ENCODE measurements at places on chromosomes 5 and 9.

GRCh38 chr9:92717201-92718085, 47.2 kb downstream of the BICD2 start:
- no peak for DNase-seq

GRCh38 chr5:147055089-147055826, 176.7 kb upstream of the PPP2R2B start:
- DNase-seq, result no peak

GRCh38 chr9:134497283-134497860, 144.2 kb upstream of the COL5A1 start:
- DNase-seq, result no peak

GRCh38 chr9:123654218-123654993, 275.5 kb downstream of the DENND1A start:
- no peak for DNase-seq

DNA sequence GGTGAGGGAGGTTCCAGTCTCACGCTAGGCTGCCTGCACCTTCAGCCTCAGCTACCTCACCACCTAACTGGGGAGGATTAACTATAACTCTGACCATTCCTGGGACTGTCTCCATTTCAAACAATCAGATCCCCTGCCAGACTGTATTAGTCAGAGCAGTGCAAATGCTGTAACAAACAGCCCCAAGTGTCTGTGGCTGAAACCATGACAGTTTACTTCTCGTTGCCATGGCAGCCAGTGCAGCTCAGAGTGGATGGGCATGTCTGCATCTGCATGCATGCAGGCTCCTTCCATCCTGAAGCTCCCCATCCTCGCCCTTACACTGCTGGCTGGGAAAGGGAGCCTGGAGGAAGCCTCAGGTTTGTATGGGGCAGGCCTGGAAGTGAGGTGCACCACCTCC, 86.7 kb downstream of the KCNIP1 start:
- DNase-seq, result no peak

- DNase-seq, result no peak
Observed at GRCh38 chr5:123907349-123907748, 395.4 kb downstream of the CSNK1G3 start.

GRCh38 chr5:2797160-2797559, 45.7 kb upstream of the IRX2 start:
- DNase-seq, result no peak

GRCh38 chr5:31133488-31133887, 60.0 kb upstream of the CDH6 start:
- DNase-seq, result no peak

- no peak for DNase-seq
Observed at GRCh38 chr9:109328978-109329637, 8.2 kb upstream of the EPB41L4B start.

DNA sequence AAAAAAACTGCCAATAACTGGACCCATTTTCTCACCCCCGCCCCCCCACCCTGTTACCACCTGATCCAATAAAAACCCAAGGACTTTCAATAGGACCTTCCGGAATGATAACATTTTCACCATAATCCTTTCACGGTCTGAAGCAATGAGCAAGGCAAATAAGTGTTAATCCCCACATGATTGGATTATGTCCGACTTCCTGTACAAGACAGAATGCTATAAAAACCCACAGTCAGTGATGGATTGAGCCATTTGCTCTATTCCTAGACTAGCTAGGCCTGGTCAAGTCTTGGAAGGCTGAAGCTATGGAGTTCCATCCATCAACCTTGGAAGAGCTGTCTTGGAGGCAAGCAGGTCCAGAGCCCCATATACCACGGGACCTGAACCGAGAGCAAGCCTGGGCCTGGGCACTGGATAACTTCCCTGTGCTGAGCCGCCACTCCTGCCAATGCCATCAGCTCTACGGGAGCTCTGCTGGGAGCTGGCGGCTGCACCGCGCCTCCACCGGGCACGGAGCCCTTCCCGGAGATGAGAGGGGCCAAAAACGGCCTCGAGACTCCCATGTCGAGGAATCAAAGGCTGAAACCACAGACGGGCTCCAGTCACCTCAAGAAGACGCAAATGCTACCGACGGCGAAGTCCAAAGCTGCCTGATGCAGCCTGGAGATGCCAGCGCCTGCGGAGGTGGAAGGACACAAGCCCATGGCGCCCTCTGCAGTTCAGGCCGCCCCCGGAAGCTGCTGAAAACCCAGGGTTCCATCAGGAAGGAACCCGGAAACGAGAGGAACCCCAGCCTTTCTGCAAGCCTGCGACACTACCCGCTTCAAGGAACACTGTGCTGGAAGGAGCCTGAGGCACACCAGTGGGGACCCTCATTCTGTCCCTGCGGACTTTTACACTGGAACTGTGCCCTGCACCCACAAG, 69.2 kb downstream of the ANXA2R start:
- no peak for DNase-seq

DNA sequence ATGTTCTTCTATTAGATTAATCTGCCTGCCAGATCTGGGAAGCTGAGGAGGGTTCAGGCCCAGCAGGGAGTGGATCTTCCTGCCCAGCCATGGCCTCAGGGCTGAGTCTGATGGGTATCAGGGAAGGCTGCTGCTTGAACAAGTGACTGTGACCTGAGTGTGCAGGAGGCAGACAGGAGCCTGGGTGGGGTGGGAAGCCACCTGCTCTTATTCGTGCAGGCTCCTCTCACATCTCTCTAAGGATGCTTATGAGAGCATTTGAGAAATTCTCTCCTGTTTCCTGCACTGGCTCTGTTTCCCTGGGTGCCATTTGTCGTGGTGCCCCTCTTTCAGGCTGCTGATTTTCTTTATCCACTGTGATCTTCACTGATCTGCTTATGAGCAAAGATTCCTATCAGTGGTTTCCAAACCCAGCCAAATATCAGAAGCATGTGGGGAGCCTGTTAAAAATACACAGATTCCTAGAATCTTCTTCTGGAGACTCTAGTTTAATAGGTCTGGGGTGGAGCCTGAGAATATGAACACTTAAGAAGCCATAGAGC, 2.1 kb downstream of the RGS3 start:
- no peak for DNase-seq

DNA sequence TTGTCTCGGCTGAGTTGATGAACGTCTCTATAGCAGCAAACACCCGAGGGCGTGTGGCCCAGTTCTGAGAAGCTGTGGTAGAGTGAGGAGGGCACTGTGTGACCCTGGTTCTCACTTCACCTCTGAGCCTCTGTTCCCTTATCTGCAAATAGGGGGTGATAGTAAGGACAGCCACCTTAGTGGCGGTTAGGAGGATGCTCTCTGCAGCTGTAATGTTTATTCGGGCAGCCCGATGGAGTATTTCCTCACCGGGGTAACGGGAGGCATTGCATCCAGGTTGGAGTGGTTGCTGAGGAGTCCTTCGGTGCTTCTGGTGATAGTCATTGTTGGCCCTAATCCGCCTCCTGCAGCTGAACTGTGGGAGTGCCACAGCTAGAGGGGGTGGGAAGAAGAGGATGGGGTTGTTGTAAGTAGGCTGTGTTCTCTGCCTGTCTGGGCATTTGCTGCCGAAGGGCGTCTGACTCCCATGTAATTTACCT, 13.9 kb downstream of the PRRC2B start:
- DNase-seq, result no peak

DNA sequence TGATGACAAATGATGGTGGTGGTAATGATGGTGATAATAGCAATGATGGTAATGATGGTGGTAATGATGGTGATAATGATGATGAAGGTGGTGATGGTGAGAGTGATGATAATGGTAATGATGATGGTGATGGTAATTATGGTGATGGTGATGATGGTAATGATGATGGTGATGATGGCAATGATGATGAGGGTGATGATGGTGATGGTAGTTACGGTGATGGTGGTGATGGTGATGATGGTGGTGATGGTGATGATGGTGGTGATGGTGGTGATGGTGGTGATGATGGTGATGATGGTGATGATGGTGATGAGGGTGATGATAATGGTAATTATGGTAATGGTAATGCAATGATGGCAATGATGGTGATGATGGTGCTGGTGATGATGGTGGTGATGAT, 91.1 kb downstream of the DAP start:
- no peak for DNase-seq

- no peak for DNase-seq
Observed at GRCh38 chr9:136007934-136008692, 46.9 kb upstream of the UBAC1 start.

- peak; percentile 14 for DNase-seq
Observed at GRCh38 chr9:20236676-20237075, 385.6 kb downstream of the MLLT3 start.

GRCh38 chr5:101473483-101473882, 570.4 kb upstream of the ST8SIA4 start:
- DNase-seq, result no peak

DNA sequence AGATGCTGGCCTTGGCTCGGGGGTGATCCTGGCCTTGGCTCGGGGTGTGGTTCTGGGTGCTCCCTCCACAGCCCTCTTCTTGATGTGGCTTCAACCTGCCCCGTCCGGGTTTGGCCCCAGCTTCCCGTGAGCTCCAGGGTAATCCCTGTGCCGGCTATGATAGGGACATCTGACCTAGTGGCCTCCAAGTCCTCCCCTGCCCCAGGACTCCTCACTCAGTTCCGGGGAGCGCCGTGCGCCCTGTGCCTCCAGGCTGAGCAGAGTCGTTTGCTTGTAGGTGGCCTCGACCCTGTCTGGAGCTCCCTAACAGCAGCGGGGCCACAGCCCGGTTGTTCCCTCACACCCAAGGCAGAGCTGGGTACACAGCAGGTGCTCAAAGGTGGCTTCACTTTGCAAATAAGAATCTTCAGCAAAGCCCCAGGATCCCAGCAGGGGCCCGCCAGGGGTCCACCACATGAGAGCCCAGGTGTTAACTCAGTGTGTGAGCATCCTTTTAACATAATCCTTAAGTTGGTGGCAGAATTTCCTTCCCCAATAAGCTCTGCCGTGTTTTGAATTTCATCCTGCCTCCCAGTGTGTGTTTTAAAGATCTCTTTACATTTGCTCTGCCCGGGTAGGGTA, 32.3 kb upstream of the CEP72 start:
- DNase-seq, result no peak

DNA sequence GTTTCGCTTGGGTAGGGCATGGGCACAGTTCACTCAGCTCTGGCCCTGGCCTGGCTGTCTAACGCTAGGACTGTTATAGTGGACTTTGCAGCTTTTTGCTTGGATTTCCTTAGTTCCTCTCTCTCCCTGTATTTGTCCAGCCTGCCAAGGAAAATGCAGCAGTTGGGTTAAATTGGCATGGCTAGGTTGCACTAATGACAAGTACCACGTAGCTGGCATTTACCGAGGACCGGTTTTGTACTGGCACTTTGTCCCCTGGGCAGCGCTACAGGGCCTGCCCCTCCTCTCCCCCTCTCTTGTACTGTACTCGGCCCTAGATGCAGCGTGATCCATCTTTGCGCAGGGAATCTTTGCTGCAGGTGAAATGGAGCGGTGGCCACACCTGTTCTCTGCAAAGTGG, 2.4 kb downstream of the WDR5 start:
- no peak for DNase-seq

DNA sequence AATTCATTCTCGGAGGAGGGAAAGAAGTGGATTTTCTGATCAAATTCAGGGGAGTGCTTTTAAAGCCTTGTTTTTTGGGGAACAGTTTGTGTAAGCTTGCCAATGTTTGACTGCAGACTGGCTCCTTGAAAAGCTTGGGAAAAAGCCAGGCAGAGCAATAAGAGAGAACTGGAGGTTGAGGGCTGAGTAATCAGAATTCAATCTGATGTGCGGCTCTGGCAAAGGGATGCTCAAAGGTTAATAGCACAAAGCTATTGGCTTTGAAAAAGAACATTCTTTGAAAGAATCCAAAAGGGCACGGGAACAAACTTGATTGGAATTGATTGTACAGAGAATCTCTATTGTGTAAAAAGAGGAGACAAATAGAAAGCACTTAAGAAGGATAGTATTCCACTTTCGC, 279.3 kb downstream of the YTHDC2 start:
- no peak for DNase-seq

- no peak for DNase-seq
Observed at GRCh38 chr9:8052991-8053390, 253.4 kb upstream of the DMAC1 start.

DNA sequence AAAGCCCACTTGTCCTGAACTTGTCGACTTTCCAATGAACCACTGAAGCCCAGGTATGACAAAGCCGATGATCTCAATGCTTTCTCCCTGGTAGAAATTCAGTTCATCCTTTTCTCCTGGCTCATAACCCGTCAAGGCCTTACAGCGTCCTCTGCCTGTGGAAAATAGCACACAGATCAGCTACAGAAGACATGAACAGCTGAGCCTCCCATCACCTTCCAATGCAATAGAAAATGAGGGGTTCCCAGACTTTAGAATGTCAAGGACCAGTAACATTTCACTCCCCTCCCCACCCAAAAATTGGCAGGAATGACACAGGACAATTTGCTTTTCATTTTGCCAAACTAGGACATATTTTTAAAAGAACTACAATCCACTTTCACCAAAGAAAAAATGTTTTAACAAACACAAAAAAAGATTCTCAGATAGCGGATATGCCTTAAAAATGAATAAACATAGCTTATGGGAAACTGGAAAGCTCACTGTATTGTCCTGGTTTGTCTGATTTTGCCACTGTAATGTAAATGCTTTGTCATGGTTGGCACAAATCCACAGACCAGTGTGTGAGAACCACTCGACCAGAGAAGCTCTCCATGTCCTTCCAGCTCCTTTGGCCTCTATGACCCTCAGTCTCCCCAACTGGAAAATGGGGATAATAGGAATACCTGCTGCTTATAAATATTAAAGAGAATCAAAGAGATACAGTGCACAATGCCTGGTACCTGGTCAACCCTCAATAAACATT, 24.4 kb downstream of the SH3TC2 start:
- DNase-seq, result no peak
